ENCODE measurements at places on chromosomes 16 and 17.

DNA sequence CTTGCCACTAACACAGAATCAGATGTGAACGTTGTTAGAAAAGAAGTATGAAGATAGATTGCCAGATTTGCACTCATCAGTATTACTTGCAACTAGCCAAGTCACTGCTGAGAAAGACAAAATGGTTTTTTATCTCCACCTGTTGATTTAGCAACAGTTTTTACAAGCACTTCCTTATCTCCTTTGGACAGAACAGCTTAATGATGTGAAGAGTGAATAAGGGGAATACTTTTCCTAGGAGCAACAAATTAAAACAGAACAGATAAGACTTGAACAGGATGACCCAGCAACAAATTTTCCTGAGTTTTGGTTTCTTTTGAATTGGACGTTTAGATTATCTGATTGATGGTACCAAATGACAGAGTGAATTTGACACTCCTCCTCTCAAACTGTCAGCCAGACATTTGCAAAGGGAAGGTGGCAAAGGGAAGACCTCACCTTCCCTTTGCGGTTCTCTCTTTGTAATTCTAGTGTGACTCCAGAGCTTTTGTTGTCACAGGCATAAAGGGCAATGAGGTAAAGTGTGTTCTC lies 130.6 kb downstream of the NLK start:
- no peak for DNase-seq

DNA sequence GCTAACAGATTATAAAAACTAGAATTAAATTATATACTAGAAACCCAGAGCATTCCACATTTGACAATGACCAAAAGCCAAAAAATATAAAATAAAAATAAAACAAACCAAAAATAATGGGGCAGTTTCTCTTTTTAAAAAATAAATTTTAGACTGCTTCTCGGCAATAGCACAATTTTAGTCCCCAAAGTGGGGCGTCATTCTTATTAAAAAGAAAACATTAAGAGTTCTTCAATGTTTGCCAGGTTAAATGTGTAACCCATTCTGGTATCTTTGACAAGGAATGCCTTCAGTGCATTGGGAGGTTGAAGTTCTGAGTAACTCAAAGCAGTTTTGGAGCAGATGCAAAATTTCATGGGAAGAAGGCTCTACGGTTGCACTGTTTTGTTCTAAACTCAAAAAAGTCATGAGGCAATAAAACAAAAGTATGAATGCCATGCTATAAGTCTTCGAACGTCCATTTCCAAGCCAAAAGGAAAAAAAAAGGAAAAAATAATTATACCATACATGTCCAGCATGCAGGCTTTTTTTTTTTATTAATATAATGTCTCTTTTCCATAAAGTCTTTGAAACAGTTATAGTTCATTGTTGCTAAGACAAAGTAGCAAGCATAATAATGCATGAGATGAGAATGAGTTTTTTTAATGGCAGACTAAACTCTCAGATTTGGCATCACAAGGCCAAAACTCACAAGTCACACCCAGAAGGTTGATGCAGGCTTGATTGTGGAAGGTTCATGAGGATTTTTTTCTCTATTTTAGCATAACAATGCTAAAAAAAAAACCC lies 3.1 kb downstream of the MAF start:
- peak; percentile 19 for DNase-seq

DNA sequence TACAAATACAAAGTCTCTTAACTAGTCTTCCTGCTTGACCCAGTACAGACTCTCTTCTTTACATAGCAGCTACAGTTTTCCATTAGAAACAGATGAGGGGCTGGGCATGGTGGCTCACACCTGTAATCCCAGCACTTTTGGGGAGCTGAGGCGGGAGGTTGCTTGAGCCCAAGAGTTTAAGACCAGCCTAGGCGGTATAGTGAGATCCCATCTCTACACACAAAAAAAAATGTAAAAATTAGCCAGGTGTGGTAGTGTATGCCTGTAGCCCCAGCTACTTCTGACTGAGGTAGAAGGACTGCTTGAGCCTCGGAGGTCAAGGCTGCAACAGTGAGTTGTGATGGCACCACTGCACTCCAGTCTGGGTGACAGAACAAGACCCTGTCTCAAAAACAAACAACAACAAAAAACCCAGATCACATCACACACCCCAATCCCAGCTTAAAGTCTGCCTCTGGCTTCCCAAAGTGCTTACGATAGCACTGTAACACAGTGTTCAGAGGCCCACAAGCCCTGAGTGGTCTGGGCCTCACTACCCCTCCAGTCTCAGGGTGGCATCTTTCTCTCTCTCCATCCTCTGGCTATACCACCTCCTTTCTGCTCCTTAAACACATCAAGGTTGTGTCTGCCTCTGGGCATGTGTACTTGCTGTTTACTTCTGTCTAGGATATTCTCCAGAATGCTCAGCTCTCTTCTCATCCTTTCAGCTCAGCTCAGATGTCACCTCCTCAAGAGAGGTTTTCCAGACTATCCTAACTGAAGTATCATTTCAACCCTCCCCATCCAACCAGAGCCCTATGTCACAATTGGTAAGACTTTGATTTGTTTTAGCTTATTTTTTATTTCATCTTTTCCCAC lies 4.0 kb downstream of the MMD start:
- DNase-seq: no peak

DNA sequence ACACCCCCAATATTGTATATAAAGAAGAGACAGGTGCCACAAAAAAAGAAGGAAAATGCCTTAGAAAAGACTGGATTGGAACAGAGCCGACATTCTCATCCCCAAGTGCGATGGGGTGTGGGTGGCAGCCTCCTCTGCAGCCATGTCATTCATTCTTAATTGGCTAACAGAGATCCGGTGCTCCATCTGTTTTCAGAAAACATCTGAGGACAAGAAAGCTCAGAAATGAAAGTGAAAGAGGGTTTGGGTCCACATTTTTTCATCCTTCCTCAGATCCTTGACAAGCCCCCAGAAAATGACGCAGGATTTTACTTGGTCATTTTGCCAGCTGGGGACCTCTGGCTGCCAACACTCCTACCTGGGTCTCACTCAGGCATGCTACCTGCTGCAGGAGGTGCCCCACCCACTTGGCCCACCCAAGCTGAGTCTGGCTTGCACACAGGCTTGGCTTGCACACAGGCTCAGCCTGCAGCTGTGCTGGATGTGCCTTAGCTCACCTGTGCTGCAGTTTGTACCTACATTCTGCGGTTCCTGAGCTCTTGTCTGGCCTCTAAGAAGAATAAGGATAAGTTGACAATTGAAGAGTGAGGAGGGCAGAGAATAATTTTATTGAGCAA lies 21.9 kb downstream of the KIF2B start:
- no peak for DNase-seq

DNA sequence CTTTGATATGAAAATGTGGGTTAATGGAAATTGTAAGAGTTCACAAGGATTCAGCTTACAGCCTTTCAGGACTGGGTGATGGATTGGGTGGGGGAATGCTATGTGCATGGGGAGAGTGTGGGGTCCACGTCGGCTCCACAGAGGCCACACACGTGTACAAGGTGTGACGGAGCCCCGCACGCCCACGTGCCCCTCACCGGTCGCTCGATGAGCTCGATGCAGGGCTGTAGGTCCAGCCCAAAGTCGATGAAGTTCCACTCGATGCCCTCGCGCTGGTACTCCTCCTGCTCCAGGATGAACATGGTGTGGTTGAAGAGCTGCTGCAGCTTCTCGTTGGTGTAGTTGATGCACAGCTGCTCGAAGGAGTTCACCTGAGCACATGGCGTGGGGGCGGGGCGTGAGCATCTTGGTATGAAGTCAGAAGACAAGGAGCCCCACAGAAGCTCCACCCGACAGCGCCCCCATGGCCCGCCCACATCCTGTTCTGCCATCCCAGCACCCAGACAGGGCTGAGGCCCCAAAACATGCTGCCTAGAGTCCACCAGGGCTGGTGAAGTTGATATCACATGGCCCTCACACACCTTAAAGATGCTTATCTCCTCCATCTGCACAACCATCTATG lies 99.1 kb downstream of the MYH11 start:
- DNase-seq: no peak

- DNase-seq: peak; percentile 95
Measured at GRCh38 chr17:21042458-21043295, at the start of gene USP22. Gene USP22 (minus strand): TSS chr17:21043011. CDS start chr17:21042835, 176 bp downstream.

GRCh38 chr16:86391486-86391885 lies 118.8 kb upstream of the FOXF1 start:
- no peak for DNase-seq

DNA sequence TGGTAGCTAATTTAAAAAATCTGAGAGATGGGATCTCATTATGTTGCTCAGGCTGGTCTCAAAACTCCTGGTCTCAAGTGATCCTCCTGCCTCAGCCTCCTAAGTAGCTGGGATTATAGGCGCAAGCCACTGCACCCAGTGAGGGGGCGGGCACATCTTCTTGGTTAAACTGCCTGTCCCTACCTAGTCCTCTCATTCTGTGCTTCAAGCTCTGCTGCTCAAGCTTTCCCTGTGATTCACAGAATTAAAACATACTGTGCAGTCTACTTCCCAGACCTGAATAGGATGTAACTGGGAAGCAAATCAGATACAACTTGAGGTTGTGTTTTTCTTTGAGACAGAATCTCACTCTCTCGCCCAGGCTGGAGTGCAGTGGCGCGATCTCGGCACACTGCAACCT lies 2.3 kb downstream of the MRPL38 start:
- no peak for DNase-seq
